ENCODE measurements at places on chromosomes 1 and 21. TPM values are rescaled to one million over a fixed set of nuclear protein-coding genes. Genes with fewer than 3 reads are reported as not detected.

- no peak overlapping the region for H3K4me3 ChIP-seq
- DNase-seq = no peak
- no peaks in the 10 kb centered on the region for H3K36me3 ChIP-seq
- H3K27me3 ChIP-seq = no peaks in the 10 kb centered on the region
- H3K27ac ChIP-seq = no peak overlapping the region
Measured at GRCh38 chr1:194252199-194252598, 1065.8 kb upstream of the B3GALT2 start.

GRCh38 chr1:16174886-16175598 is 19.2 kb upstream of the EPHA2 start:
- H3K4me3 ChIP-seq = no peak overlapping the region
- peaks cover 3% of the 10 kb centered on the region for H3K27me3 ChIP-seq
- H3K4me1 ChIP-seq = no peaks in the 10 kb centered on the region
- DNase-seq = no peak

DNA sequence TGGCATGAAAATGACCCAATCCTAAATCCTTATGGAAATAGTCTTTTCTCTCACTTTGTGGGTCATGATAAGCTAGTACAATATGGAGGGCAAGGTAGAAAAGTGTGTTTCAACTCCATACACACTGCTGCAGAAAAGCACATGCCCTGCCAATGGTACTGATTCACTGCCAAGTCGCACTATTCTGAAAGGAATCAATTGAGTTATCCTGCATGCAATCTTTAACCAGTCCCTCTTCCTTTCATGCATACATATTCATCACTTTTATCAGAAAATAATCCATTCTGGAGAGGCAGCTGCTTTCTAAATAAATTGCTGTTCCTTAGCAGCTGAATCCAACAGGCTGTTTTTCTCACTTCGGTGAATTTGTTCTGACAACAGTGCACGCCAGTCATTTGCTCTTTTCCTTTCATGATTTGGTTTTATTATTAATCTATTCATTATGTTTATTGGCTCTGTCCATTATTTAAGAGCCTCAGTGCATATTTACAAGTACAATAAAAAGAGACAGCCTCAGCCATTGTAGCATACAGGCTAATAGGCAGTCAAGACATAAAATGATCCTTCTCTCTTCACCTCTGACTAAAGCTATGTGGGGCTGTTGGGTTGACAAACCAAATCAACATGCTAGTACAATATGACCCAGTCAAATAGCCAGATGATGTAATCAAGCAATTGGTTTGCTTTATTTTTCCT is 108.8 kb downstream of the CHD1L start:
- H3K27me3 ChIP-seq = peaks cover 10% of the 10 kb centered on the region
- no peak overlapping the region for H3K4me3 ChIP-seq
- H3K4me1 ChIP-seq = no peaks in the 10 kb centered on the region
- no peak for DNase-seq
- no peak overlapping the region for H3K27ac ChIP-seq

- peak overlapping the region; percentile 84 for H3K4me3 ChIP-seq
- H3K4me1 ChIP-seq = peaks cover 51% of the 10 kb centered on the region
Measured at GRCh38 chr1:11804666-11805421, 920 bp downstream of the MTHFR start.

GRCh38 chr1:59004755-59005154 is 220.9 kb upstream of the JUN start:
- peaks cover under 1% of the 10 kb centered on the region for H3K27me3 ChIP-seq
- no peaks in the 10 kb centered on the region for H3K36me3 ChIP-seq
- H3K4me3 ChIP-seq = no peak overlapping the region

DNA sequence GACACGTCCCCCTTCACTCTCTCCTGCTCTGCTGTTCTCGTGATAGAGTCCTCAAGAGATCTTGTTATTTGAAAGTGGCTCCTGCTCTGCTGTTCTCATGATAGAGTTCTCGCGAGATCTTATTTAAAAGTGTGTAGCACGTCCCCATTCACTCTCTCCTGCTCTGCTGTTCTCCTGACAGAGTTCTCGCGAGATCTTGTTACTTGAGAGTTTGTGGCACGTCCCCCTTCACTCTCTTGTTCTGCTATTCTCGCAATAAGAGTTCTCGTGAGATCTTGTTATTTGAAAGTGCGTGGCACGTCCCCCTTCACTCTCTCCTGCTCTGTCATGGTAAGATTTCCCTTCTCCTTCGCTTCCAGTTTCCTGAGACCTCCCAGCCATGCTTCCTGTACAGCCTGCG is 47.9 kb downstream of the SMYD3 start:
- H3K4me3 ChIP-seq = no peak overlapping the region
- no peak overlapping the region for H3K27ac ChIP-seq
- H3K27me3 ChIP-seq = no peaks in the 10 kb centered on the region
- H3K4me1 ChIP-seq = peaks cover 11% of the 10 kb centered on the region
- DNase-seq = no peak

DNA sequence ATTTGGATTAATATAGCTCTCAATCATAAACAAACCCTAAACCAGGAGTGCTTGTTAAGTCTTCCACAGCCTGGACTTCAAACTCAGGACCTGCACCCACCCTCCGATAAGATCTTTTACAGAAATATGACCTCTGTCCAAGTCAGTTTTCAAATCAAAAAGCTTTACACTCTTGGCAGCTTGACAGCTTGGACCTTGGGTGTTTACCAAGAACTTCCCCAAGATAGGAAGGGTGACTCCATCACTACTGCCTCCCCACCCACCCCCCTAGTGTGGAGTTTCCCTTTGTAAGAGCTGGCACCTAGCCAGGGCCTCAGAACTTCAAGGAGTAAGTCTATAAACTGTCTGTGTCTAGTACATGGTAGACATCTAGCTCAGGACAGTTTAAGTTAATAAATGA is 9.6 kb downstream of the BCAR3 start:
- H3K4me1 ChIP-seq = no peaks in the 10 kb centered on the region
- peaks cover 2% of the 10 kb centered on the region for H3K27me3 ChIP-seq
- H3K4me3 ChIP-seq = no peak overlapping the region

DNA sequence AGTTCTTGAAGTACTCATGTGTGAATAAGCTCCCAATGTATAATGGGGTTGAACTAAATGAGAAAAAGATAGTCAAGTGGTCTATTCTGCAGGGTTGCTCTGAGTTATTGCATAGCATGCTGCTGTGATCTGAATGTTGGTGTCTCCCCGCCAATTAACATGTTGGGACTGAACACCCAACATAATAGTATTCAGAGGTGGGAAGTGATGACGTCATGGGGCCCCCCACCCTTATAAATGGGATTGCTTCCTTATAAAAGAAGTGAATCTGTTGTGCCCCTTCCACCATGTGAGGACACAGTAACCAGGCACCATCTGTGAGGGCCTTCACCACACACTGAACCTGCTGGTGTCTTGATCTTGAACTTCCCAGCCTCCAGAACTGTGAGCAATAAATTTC is 50.2 kb downstream of the MAB21L3 start:
- no peak overlapping the region for H3K27ac ChIP-seq
- H3K4me1 ChIP-seq = no peaks in the 10 kb centered on the region
- no peaks in the 10 kb centered on the region for H3K36me3 ChIP-seq

GRCh38 chr1:50132347-50132894 is 23.7 kb downstream of the ELAVL4 start:
- H3K4me3 ChIP-seq = no peak overlapping the region
- H3K27ac ChIP-seq = no peak overlapping the region
- DNase-seq = no peak
- H3K4me1 ChIP-seq = no peaks in the 10 kb centered on the region
- no peaks in the 10 kb centered on the region for H3K36me3 ChIP-seq
- H3K27me3 ChIP-seq = peaks cover 3% of the 10 kb centered on the region

DNA sequence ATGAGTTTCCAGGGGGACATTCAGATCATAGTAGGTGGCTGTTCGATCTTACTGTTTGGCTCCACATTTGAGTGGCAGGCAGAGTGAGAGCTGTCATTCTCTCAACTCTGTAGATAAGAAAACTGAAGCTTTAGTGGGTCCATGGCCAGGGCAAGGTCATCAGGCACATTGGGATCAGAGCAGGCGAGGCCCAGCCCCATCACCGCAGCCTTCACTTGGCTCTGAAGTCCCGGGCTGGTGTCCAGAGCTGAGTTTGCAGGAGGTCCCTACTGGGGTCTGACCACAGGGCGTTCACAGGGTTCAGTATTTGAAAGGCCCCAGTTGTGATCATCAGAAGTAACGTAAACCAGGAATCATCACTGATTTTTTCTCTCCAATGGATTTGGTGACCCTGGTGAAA is 76.7 kb downstream of the OBSCN start:
- H3K4me1 ChIP-seq = no peaks in the 10 kb centered on the region
- H3K27ac ChIP-seq = no peak overlapping the region
- no peak for DNase-seq
- no peaks in the 10 kb centered on the region for H3K27me3 ChIP-seq

DNA sequence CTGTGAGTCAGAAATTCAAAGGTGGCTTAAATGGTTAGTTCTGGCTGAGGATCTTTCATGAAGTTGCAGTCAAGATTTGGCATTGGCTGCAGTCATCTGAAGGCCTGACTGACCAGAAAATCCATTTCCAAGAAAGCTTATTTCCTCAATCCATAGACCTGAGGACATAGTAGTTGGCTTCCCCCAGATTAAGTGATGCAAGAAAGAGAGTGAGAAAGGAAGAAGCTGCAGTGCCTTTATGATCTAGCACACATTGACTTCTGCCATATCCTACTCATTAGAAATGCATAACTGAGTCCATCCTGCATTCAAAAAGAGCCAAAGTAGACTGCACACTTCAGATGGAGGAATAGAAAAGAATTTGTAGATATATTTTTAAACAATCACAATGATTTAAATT is 222.6 kb downstream of the COL24A1 start:
- no peak overlapping the region for H3K4me3 ChIP-seq
- no peak for DNase-seq
- H3K36me3 ChIP-seq = no peaks in the 10 kb centered on the region
- no peaks in the 10 kb centered on the region for H3K4me1 ChIP-seq
- H3K27ac ChIP-seq = no peak overlapping the region

DNA sequence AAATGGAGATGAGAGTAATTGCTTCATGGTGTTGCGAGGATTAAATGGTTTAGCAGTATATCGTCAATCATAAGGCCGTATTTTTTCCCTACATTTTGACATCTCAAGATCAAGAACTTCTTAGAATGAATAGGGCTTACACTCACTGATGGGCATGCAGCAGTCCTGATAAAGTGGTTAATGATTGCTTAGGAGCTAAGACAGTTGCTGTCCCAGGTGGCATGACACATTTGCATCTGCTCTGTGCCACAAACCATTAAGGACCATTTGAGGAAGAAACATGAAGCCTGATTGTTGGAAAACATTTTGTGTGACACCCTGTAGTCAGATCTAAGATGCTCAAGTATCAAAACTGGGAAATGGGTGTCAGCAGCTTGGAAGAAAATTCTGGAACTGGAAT is 81.0 kb upstream of the SGIP1 start:
- no peak overlapping the region for H3K27ac ChIP-seq
- peaks cover 3% of the 10 kb centered on the region for H3K27me3 ChIP-seq
- no peaks in the 10 kb centered on the region for H3K4me1 ChIP-seq
- DNase-seq = no peak
- H3K4me3 ChIP-seq = no peak overlapping the region

DNA sequence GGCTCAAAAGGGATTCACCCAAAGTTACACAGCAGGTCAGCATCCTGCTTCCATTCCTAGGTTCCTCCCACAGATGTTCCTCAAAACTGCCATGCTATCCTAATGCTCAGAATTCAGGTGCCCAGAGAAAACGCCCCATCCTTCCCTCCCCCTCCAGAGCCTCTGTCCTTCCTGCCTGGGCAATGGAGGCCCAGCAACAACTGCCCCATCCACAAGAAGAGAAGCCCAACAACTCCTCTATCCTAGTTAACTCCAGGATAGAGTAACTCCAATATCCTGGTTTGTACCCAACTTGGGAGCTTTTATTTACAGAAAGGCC is 16.9 kb downstream of the COL9A2 start:
- no peaks in the 10 kb centered on the region for H3K4me1 ChIP-seq
- H3K4me3 ChIP-seq = no peak overlapping the region
- no peaks in the 10 kb centered on the region for H3K36me3 ChIP-seq
- no peak for DNase-seq
- no peak overlapping the region for H3K27ac ChIP-seq
- H3K27me3 ChIP-seq = no peaks in the 10 kb centered on the region

GRCh38 chr1:228089519-228090380 is 7.2 kb downstream of the ARF1 start:
- DNase-seq = peak; percentile 6
- H3K36me3 ChIP-seq = peaks cover 51% of the 10 kb centered on the region
- no peaks in the 10 kb centered on the region for H3K27me3 ChIP-seq
- no peak overlapping the region for H3K4me3 ChIP-seq

GRCh38 chr1:182164273-182164672 is 102.8 kb upstream of the ZNF648 start:
- H3K36me3 ChIP-seq = no peaks in the 10 kb centered on the region
- no peak overlapping the region for H3K4me3 ChIP-seq
- DNase-seq = no peak
- no peak overlapping the region for H3K27ac ChIP-seq
- H3K27me3 ChIP-seq = peaks cover 3% of the 10 kb centered on the region

- DNase-seq = peak; percentile 12
- no peak overlapping the region for H3K27ac ChIP-seq
- H3K4me1 ChIP-seq = peaks cover 8% of the 10 kb centered on the region
- no peak overlapping the region for H3K4me3 ChIP-seq
- H3K36me3 ChIP-seq = no peaks in the 10 kb centered on the region
Measured at GRCh38 chr1:199931666-199932377, 95.7 kb upstream of the NR5A2 start.

- no peak overlapping the region for H3K4me3 ChIP-seq
- H3K4me1 ChIP-seq = peaks cover 9% of the 10 kb centered on the region
- H3K27me3 ChIP-seq = peaks cover 2% of the 10 kb centered on the region
- peaks cover 17% of the 10 kb centered on the region for H3K36me3 ChIP-seq
- no peak for DNase-seq
Measured at GRCh38 chr1:198373376-198373775, 167.1 kb downstream of the ATP6V1G3 start.

CFH gene
- total RNA-seq = 2.5 TPM

OLIG2 gene
- not detected for total RNA-seq

SLC25A34 gene
- total RNA-seq = 0.92 TPM

LCE2A gene
- total RNA-seq = not detected

GBP1 gene
- total RNA-seq = 67.9 TPM

GBP4 gene
- total RNA-seq = 29.9 TPM

HUNK gene
- total RNA-seq = 0.17 TPM

FAM131C gene
- total RNA-seq = not detected

STUM gene
- total RNA-seq = not detected

NUF2 gene
- 67.4 TPM for total RNA-seq

MUL1 gene
- 16.3 TPM for total RNA-seq
